ENCODE measurements at places on chromosomes 5 and 9.

DNA sequence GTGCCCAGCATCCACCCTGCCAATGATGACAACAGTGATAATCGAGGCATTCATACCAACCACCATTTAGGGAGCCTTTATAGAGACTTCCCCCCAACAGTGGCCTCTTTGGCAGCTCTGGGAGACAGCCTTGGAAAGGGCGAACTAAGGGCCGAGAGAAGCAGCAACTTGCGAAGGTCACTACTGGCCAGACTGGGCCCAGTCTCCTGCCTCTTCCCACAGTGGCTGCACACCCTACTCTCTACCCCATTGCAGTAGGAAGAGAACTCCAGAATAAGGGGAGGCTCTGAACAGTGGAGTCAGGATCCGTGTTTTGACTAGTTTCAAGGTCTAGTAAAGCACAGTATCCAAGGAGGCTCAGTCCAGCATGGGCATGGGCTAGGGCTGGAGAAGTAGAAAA is 5.3 kb downstream of the LHX6 start:
- no peak for DNase-seq

DNA sequence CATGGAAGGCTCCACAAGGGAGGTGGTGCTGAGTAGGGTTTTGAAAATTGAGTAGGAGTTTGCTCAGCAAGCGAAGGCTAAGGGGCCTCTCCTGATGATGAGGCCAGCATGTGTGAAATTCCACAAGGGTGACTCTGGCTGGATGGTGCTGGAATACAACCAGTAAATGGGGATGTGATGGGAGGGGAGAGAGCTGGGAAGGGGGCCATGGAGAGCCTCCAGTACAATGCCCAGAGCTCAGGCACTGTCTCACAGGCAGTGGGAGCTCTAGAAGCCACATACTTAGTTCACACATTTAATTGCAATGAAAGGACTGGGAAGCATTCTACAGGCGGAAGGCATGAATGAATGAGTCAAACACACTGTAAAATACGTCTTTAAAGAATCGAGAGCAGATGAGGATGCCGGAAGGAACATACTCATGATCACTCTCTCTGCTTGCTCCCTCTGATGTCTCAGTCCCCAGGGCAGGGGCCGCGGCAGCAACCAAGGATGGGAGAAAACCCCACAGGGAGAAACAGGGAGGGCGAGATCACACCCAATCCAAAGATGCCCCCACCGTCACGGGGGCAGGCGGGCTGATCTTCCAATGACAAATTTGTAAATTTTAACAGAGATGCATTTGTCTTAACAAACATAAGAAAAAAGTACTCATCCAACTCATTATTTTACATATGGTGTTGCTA is 261.0 kb downstream of the NSG2 start:
- DNase-seq, result no peak

DNA sequence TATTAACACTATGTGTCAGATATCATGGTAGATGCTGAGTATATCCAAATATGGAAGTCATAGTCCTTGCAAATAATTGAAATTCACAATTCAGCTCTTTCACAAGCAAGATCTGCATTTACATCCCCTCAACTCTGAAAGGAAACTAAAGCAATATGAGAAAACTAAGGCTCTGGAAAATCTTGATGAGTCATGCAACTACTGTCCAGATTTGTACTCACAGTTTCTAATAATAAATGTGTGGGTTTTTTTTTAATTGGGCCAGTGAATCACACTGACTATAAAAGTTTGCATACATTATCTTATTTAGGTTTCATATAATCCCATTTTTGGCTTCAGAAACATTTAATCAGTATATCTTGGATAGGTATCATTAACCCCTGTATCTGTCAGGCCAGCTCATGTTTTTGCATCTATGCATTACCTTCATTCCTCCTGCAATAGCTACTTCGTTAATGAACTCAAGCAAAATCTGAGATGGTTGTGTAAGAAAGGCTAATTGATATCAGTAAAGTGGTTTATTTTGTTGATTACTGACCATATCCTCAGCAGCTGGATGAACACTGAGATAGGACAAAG is 58.7 kb upstream of the PRR16 start:
- no peak for DNase-seq

- no peak for DNase-seq
Observed at GRCh38 chr5:60295423-60295822, 401.9 kb upstream of the PDE4D start.

DNA sequence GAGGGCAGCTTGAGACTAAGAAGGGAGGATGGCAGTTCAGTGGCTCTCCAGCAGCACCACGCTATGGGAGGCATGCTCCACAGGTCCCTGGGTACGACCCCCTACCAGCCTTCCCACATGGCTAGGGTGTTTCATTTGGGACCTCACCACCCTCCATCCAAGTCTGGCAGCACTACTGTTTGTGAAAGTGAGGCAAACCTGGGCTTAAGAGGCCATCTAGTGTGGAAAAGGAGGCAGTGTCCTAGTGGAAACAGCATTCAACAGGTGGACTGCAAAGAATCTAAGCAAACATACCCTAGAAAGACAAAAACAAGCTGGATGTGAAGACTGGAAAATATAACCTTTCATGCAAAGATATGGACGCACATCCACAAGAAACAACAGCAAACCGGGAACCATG is 4.8 kb upstream of the C5orf47 start:
- no peak for DNase-seq

DNA sequence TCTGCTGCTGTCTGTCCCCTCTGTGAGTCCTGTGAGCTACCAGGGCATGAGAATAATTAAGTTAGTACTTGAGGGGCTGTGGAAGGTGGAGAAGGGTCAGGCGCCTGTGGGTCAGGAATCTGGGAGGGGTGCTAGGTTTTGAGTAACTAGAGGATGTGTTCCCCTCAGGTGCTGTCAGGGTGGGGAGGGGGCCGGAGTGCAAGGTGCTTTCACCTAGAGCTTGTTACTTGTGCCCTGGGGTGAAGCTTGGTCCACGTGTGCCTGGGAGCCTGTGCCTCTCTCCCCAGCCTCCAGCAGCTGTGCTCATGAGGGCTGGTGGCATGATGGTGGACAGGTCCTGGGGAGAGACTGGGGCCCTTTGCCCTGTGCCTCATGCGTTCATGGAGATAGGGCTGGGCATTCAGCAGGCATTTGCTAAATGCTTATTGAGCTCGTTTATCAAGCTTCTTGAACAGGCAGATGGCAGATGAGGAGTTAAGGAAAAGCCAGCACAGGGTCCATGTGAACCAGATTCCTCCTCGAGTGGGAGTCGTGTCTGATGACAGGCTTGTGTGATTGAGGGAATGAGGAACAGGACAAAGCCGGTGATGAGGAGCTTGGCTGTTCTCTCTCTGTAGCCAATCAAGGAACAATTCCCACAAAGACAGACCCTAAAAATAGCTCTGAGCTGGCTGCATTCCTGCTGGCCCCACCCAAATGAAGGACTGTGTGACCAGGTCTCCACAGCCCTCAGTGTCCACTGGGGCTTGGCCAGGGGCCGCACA is 40.9 kb downstream of the CACNA1B start:
- no peak for DNase-seq

DNA sequence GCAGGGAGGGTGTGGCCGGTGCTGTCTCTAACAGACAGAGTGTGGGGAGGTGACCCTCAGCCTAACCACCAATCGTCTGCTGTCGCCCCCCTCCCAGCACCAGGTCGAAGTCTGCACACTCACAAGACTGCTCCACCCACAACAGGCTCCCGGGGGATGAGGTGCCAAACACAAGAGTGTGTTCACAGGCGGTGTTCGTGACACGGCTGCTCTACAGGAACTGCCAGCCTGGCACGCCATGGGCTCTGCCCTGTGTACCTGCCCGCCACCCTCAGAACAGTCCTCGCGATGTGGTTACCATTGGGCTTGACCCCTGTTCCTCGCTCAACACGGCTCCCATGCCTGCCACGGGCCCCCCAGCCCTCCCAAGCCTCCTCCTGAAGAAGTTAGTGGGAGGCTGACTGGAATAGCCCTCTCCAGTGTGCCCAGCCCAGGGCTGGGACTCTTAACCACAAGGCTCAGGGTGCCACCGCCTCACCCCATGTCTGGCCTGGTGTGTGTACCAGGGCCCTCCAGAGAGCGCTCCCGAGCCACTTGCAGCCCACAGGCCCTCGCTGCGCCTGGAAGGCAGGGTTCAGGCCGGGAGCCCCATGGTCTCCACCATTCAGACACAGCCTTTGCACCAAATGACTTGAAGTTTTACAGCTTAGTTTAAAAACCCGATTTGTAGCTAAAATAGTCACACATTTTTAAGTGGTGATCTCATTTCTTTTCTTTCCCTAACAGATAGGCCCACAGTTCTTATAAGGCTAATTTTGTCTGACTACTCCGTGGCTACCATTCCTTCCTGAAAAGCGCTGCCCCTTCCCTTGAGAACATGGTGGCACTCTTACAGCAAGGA is 102.5 kb downstream of the CAMSAP1 start:
- DNase-seq, result no peak

DNA sequence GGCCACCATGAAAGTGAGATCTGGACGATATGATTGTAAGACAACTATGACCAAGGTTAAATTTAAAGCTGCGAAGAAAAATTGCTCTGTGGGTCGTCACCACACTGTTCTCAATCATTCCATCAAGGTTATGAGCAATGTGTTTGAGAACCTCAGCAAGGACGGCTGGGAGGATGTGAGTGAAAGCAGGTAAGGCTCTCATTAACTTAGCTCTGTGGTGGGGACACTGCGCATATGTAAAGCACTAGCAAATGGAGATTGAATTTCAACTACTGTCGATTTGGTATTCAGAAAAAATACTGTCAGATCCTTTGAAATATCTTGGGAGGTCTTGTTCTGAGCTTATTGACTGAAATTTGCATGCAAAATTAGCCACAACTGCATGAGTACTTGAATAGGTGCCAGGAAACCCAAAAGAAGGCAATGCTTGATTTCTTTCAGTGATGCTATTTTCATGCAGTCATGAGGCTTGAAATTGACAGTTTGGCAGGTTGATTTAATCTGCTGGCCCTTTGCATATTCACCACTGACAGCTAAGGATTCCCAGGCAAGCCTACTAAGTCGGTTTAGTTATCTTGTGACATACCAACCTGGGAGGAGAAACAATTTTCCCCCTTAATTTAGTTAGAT is 183.9 kb upstream of the SH3GL2 start:
- no peak for DNase-seq

DNA sequence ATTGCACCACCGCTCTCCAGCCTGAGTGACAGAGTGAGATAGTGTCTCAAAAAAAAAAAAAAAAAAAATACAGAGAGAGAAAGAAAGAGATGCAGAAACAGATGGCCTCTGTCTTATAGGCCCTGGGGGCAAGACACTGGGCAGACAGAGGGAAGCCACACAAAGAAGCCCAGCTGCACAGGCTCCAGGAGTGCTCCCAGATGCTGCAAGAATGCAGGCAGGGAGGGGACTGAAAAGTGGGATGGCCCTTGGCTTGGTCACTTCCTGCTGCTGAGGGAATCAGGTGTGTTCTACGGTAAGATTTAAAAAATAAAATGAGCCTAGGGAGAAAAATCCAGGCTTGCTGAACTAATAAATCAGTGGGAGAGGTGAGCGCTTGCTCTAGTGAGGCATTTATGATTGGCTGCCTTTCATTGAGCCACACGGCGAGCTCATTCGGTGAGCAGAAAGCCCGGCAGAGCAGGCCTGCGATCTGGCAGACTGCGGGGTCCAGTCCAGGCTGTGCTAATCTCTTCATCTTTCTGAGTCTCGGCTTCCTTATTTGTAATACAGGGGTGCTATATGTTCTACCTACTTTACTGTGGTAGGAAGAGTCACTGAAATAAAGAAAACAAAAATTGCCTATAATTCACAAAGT is 80.6 kb downstream of the RAD23B start:
- DNase-seq, result no peak

- DNase-seq, result no peak
Observed at GRCh38 chr9:123425836-123426365, 69.9 kb downstream of the CRB2 start.

GRCh38 chr9:136088939-136089696 is 6.0 kb downstream of the NACC2 start:
- no peak for DNase-seq

- no peak for DNase-seq
Observed at GRCh38 chr5:98217138-98217537, 556.3 kb upstream of the RGMB start.

GRCh38 chr5:55407059-55407684 is 99.4 kb downstream of the MTREX start:
- DNase-seq, result peak; percentile 25

GRCh38 chr5:153050496-153051179 is 439.8 kb upstream of the GRIA1 start:
- no peak for DNase-seq

DNA sequence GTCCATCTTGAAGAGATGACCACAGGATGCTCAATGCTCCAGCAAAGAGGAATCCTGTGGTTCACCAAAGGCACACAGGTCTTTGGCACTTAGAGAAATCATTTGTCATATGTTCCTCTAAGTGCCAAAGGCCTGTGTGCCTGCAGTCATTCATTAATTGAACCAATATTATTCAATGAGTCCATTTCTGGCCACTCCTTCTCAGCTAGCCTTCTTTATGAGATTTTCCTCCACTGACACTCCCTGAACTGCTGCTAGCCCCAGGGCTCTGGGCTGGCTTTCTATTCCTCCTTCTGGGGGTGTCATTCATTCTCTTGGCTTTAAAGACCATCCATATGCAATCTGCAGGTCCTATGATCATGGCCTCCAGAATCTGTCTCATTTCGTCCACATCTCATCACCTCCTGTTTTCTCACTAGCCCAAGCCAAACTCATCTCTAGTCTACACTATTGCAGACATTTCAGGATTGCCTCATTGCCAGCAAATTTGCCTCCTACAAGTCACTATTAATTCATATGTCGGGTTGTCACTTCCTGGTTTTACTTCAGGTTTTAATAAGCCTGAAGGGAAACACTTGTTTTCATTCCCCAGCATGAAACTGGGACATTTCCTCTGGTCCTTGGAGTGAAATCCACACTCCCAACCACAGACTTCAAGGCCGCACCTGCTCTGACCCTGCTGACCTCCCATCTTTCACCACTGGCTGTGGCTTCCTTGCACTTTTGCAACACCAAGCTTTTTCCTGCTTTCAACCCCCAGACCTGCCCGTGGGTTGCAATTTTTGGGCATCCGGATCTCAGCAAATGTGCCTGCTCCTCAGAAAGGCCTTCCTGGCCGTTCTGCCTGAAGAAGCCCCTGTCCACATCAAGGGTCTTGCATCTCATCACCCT is 35.1 kb downstream of the KCNIP1 start:
- no peak for DNase-seq

DNA sequence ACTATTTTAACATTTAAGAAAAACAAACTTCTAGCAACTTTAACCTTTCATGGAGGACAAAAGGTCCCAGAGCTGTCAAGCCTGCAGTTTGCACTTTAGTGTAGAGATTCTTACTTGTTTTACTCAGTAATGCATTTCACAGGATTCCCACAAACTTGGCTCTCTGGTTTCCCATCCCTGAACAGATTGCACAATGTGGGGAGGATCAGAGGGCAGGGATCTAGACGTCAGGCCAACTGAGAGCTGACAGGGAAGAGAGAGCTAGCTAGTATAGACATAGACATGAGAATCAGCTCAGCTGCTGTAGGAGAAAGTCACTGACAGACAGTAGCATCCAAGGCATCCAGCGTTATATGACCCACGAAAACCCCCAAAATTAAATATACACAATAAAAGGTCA is 20.9 kb upstream of the BNIP1 start:
- no peak for DNase-seq

- no peak for DNase-seq
Observed at GRCh38 chr9:110114859-110115201, 93.1 kb downstream of the C9orf152 start.
